Activated effector memory CD4-positive, alpha-beta T cell treated with anti-CD3 and anti-CD28 coated beads, Interleukin-2, amount 50 U/mL, for 16 hours (primary cell): ENCODE measurements at places on chromosomes 7 and 10.

DNA sequence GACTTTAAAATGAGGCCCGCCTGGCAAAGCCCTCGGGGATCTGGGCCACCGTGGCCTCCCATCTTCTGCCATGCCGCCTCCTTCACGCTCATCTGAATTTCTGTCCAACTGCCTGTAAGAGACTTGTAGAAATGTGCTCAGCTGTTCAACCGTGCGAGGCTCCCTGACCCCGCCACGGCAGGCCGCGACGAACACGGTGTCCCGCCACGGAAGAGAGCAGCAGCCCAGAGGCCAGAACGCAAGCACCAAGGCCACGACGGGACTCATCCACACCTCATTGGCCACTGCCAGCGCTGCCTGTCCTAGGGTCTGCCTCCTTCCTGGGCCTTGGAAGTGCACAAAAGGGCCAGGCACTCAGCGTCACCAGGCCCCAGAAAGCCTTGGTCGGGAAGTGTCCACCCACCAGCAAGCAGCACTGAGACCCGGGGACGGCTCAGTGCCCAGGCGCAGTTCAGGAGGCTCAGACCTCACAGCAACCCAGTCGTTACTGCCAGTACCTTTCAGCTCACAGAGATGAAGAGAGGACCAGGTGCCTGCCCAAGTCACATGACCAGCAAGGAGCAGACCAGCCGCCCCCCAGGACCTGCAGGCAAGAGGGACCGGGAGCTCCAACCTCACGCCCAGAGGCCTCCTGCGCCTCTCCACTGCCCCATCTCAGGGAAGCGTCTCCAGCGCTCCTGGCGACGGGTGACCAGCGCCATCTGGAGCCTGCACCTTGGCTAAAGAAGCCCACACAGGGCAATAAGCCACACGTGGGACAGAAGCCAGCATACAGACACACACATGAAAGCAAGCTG is 85.9 kb downstream of the MAD1L1 start:
- DNase-seq = no peak

DNA sequence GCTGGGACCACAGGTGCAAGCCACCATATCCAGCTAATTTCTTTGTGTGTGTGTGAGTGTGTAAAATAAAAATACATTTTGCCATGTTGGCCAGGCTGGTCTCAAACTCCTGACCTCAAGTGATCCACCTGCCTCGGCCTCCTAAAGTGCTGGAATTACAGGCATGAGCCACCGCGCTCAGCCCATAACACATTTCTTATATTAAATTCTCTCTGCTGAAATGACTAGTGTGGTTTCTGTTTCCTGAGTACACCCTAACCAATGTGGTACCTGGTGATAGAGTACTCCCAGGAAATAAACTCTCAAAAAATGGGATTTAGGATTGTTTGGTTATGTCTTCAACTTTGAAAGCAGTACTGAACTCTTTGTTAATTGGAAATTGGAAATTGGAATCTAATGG is 19.4 kb upstream of the FHIP2A start:
- DNase-seq = no peak

DNA sequence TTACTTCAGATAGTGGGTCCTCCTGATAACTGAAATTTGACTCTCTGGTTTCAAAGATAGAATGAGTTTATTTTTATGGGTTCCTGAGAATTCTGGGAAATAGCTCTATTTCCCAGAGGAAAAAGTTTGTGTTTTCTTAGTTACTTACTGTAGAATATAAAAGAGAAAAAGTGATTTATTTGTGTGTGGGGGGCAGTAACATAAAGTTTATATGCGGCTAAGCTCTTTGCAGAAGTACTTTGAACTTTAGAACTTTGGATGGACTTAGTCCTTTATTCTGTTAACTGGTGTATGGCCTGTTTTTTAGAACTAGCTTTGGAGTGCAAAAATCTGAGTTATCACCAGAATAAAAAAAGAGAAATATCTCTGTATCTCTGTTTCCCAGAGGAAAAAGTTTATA is 157.1 kb downstream of the BBS9 start:
- DNase-seq = no peak

DNA sequence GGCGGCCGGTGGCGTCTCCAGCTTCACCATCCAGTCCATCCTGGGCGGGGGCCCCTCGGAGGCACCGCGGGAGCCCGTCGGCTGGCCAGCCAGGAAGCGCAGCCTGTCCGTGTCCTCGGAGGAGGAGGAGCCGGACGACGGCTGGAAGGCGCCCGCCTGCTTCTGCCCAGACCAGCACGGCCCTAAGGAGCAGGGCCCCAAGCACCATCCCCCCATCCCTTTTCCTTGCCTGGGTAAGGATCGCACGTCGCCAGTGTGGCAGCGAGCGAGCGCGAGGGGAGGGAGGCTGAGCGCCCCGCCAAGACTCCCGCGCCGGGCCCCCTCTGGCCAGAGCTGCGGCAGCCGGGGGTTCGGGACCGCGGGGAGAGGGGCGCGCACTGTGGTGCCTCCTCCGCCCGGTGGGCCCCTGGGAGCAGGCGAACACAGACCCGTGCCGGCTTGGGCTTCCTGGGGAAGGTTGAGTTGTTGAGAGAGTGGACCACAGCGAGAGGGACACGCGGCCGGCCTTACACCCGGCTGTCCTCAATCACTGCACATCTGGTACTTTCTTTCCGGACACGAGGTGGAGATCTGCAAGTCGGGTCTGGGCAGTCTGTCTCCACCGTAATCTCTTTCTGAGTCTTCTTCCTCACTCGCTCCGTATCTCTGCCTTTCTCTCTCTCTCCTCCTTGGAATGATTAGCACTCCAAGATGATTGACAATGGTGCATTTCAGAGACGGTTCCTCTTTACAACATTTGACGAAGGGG is 652 bp downstream of the HMX2 start:
- no peak for DNase-seq

GRCh38 chr10:91061608-91062007 is 140.7 kb upstream of the ANKRD1 start:
- no peak for DNase-seq

- peak; percentile 77 for DNase-seq
These were observed 4.3 kb downstream of the ELOVL3 start for GRCh38 chr10:102230264-102230860.

GRCh38 chr7:70598976-70599375 is 533.0 kb upstream of the GALNT17 start:
- DNase-seq = no peak

DNA sequence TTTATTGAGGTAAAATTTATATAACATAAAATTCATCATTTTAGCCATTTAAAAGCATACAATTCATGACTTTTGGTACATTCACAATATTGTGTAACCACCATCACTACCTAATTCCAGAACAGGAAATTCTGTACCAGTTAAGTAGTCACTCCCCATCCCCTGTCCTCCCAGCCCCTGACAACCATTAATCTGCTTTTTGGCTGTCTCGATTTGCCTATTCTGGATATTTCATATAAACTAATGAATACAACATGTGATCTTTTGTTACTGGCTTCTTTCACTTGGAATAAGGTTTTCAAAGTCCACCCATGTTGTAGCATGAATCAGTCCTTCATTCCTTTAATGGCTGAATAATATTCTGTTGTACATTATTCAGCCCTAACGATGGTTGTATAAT is 115.6 kb upstream of the KLF14 start:
- no peak for DNase-seq
